ENCODE measurements at places on chromosomes 6 and 20.

DNA sequence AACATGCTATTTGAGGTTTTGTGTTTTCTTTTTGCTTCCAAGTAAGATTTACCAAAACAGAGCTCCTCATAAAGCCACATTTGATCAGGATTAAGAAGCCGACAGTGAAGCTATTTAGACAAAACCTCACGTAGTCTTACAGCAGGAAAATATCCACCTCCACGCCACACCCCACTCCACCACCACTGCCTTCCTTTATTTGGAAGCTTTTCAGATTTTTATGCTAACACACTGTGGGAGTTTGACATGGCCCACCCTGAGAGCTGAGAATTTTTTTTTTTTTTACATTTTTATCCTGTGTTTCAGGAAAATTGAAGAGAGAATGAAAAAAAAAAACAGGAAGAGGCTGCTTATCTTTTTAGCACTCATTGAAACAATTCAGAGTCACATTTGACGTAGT, 104.8 kb upstream of the MC3R start:
- no peak for DNase-seq

DNA sequence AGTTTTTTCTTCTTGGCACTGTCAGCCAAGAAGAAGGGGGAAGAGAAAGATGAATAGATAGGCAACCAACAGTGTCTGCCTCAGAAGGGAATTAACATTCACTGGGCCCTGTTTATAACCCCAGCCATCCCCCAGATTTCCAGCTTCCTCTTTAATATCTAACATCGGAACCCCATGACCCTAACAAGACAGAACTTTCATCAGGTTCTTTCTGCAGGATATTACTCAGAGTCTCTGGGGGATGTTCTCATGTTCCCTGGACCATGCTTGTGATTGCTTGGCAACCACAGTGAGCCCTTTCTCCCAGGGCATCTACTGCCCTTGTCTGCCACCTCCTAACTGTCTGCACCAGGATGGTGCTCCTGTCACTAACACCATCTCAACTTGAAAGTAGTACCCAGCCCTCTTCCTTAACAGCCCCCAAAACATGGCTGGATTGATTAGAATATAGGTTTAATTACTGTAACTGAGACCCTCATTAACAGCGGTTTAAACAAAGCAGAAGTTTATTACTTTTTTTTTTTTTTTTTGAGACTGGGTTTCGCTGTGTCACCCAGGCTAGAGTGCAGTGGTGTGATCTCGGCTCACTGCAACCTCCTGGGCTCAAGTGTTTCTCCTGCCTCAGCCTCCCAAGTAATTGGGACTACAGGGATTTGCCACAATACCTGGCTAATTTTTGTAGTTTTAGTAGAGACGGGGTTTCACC, 12.0 kb upstream of the PTPN1 start:
- DNase-seq: no peak

DNA sequence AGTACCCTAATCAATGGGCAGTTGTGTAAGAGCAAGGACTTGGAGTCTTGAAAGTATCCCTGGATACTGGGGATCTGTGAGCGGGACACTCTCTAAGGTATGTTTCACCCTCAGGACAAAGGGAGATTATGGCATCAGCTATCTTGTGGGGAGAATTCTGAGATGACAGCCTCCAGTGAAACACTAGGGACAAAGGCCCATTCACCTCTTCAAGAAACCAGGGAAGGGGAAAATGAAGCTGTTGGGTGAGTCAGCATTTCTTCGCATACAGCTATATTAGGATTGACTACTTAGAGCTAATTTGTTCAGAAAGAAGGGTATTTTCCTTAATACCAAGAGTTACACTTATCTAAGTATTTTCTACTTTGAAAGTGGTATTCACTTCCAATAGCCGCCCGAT, 35.9 kb downstream of the OPN5 start:
- no peak for DNase-seq

DNA sequence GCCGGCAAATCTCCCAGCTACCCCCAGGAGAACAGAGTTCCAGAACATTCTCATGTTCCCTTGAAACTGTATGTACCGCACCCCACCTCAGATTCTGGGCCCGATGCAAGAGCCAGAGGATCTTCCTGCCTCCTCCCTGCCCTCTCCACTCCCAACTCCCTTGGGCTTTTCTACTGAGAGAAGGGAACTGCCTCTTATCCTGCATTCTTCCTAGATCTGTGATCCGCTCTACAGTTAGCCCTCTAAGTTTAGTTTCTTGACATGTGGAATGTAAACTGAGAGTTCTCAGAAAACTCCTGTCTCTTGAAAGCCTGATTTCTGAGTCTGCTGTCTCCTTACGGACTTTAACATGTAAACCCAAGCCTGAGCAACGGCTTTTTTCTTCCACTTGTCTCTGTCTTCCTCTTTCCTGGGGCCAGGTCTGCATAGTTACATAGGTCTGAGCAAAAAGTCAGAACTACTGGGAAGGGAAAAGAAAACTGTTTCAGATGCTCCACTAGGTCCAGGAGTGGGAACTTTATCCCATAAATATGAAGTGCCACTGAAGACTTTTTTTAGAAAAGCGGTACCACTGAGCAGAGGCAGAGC, 86.5 kb upstream of the TNFAIP3 start:
- no peak for DNase-seq

DNA sequence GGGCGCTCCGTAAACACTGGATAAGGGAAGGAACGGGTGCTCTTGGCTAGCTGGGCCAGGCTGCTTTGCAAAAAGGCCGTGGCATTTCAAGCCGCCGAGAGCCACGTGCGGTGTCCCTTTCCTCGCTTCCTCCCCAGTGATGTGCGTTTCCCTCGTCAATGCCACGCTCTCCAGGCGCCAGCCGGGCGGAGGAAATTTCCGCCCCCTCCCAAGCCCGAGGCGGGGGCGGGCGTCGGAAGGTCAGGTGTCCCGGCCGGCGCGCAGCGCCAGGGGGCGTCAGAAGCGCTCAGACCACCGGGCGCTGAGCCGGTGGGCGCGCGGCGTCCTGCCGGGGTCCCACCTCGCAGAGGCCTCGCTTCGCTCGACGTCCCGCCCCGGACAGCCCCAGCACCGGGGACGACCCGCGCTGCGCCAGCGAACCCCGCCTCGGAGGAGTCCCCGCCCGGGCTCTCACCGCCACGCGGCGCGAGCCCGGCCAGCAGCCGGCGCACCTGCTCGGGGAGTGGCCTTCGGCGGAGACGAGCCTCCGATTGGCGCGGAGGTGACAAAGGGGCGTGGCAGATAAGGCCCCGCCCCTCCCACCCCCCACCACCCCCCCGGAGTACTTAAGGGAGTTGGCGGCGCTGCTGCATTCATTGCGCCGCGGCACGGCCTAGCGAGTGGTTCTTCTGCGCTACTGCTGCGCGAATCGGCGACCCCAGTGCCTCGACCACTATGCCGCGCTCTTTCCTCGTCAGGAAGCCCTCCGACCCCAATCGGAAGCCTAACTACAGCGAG, at the start of gene SNAI1:
SNAI1 (plus strand) TSS at position 635 of the 777 bp plus-strand sequence; CDS start at position 715, 80 bp downstream.
- DNase-seq: peak; percentile 57

GRCh38 chr20:23609486-23610109, 3.9 kb upstream of the CST9 start:
- no peak for DNase-seq

- DNase-seq: no peak
Measured at GRCh38 chr6:8000188-8000596, 64.0 kb downstream of the BLOC1S5 start.

DNA sequence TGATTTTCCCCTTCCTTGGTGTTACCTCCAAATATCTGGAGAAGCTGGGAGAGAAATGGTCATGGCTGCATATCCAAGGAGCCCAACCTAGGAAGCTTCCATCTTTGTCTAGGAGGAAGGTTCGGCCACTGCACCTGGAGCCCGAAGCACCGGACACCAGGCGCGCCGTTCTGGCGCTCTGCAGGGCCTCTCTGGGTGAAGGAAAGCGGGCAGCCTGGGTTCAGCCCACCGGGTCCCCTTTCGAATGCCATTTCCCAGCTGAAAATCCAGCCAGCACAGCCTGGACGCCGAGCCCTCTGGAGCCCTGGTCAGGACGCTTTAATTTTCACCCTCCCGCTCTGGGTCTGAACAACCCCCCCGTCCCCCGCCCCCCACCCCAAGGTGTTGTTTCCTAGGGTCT, 1.2 kb downstream of the LINC00237 start:
- no peak for DNase-seq

- DNase-seq: no peak
Measured at GRCh38 chr20:3471397-3472021, 691 bp downstream of the ATRN start.

DNA sequence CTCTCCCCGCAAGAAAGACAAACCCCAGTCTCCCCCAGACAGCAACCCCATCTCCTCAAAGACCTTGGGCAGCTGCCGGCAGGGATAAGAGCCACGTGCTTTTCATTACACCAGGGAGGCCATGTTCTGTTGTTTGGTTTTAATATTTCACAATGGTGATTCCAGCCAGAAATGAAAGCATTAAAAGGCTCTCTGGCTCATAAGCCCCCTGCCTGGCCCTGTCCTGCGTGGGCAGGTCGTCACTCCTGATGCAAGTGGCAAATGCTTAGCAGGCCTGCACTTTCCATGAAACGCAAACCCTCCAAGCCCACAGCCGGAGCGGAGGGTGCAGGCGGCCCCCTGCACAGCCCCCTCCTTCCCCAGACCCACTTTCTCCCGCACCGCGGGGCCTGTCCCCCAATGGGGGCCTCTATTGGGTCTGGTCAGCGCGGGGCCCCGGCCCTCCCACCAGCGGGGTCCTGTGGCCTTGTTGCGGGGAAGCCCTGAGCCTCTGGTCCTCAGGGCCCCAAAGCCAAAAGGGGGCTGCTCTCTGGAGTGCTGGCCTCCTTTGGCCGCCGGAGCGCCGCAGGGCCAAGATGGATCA, 77.2 kb downstream of the TMEM242 start:
- peak; percentile 68 for DNase-seq

DNA sequence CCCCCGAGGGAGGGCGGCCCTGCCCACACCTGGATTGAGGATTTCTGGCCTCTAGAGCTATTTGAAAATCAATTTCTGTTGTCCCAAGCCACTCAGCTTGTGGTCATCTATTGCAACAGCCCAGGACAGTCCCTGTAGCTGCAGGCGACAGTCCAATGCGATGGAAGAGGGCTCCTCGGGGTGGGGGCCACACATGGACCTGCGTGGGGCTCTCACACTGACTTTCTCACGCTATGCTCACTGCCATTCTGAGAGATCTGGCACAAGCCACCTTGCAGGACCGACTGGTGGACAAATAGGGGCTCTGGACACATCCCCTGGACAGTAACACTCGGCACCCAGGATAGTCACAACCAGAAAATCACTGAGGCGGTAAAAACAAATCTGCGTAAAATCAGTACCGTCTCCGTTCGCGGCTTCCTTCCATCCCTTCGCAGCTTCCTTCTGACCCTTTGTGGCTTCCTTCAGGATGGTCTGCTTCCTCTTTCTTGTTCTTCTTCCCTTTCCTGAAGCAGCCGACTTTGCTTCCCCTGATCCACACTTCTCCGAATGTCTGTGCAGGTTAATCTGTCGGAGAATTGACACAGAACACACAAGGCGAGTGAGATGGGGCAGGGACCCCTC, 21.8 kb downstream of the CTCFL start:
- DNase-seq: no peak

- DNase-seq: peak; percentile 76
Measured at GRCh38 chr20:13009682-13010406, 1.1 kb downstream of the SPTLC3 start.

DNA sequence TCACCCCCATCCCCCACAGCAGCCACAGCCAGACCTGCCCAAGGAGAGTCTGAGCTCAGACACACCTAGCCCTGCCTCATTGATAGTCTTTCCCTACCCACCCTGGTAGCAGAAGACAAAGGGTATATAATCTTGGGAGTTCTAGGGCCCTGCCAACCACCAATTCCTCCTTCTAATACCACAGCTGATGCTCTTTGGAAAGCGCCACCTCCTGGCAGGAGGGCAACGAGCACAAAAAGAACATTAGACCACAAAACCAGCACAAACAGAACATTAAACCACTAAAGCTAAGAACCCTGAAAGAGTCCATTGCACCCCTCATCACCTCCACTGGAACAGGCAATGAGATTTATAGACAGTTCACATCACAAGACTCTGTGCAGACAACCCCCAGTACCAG, 195.8 kb upstream of the FUT9 start:
- DNase-seq: no peak

DNA sequence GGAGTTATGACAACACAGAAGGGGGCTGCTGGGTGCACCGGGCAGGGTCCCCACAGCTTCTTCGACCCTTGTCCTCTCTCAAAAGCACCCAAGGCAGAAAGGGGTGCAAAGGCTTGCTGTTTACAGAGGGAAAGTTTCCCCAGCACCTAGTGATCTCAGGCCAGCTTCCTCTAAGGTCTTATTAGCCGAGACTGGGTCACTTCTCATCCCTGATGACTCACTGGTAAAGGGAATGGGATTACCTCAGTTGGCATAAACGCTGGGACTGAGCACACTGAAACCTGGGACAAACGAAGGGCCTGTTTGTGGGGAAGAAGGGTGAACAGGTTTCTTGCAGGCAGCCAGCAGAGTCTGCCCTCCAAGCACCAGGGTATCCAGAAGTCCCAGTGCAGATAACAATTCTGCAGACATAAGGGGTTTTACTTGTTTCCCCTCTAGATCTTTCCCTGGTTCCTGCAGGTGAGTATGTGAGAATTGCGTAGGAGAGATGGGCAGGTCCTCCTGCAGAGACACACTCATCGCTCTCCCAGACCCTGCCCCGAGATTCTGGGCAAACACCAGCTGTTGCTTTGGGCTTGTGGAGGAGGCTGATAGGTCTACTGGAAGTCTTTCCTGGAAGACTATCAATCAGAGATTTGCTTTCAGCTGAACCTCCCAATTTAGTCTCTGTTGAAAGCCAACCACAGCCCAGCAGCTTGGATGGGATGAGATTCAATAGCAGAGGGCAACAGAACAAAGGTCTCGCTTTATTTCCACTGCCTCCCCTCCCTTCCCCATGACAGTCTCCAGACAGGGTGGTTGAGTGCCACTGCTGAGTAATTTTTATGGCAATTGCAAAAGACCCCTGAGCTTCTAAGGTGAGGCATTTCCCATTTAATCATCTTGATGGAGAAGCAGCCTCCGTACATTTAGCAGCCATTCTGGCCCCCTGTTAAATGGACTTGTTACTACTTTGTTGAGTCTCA, 25.7 kb downstream of the KCNG1 start:
- no peak for DNase-seq

DNA sequence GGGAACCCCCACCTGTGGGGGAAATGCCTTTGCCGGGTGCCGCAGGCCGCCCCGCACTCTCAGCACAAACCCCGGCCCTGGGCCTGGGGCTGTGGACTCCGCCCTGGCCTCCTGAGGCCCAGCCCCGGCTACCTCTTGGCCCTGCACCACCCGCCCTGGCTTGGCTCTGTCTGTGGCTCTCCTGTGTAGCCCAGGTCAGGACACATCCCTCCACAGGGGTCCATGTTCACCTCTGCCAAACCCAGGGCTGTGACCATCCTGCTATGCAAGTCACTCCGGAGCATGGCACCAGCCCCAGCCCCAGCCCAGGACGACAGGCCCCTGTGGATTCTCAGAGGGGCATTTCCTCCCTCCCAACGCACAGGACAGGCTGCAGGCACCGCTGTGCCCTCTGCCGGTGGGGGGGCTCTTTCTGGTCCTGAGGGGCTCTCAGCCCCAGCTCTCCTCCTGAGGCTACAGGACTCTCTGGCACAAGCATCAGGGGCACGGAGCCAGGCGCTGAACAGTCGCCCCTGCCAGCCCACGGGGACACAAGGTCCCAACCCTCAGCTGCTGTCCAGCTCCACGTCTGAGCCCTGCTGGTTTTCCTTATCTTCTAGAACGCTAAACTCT, 45.7 kb downstream of the TAF4 start:
- no peak for DNase-seq

GRCh38 chr20:50663095-50663821, 28.1 kb downstream of the RIPOR3 start:
- DNase-seq: no peak

All from fibroblast of skin of left biceps (primary cell).